NCI-H774 (cell line): ENCODE measurements at places on chromosomes 1 and 21.
A peak's percentile ranks its signal among the peaks of the same experiment; 100 is the strongest.

DNA sequence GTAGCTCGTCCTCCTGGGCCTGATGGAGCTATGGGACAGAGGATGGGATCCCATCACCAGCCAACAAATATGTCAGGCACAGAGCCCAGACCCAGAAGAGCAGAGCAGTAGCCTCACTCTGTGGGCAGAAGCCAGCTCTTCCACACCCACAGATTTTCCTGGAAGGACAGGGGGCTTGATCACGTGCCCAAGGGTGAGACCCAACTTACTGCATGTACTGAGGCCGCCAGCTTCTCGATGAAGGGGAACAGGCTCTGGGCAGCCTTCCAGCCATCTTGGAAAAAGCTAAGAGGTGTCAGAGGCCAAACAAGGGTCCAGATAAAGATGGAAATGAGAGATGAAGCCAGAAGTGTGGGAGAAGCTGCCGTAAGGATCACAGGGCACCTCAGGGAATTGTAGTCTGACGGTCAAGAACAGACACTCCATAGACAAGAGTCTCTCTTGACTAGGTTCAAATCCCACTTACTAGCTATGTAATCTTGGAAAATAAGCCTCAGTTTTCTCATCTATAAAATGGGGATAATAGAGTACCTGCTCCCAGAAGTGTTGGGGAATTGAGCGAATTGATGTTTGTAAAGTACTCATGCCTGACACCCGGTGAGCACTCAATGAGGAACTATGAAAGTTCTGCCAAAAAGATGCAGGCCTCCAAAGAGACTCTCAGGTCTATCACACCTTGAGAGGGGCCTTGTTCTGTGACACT is 17.0 kb upstream of the TCEA3 start:
- DNase-seq = no peak

- DNase-seq = no peak
Measured at GRCh38 chr1:173418107-173418985, 58.8 kb upstream of the PRDX6 start.

DNA sequence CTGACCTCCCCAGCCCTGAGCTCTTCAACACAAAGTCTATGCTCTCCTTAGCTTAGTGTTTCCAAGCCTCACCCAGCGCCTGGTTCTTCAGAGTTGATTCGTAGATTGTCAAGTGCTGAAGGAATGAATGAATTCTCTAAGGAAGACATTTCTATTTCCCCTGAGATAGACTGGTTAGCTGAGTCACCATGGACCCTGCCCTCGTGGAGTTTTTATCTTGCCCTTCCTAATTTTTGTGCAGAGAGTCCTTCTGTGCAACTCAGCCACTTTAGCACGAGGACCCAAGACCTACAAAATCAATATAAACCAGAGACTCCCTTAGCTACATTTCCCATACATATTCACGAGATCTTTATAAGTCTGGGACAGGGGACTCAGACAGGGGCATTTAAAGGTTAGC is 2.6 kb upstream of the CD244 start:
- no peak for DNase-seq

DNA sequence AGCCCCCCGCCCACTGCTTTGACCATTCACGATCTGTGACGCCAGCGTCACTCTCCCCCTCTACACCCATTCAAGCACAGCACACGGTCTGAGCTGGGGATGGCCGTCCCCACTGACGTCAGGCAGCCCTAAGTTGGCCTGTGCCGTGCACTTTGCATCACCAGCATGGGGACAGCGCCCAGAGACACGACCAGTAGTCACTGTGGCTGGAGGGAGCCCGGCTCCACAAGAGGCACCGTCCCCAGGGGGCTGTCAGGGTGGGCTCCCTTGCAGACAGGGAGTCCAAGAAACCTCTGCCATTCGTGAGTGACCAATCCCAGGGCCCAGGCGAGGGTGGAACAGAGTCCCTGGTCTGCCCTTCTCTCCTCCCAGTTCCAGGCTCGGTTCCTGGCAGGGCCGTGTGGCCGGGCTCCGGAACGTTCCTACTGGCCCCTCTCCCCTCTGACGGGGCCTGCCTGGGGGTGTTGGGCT is 2.3 kb downstream of the KRTAP10-8 start:
- no peak for DNase-seq

DNA sequence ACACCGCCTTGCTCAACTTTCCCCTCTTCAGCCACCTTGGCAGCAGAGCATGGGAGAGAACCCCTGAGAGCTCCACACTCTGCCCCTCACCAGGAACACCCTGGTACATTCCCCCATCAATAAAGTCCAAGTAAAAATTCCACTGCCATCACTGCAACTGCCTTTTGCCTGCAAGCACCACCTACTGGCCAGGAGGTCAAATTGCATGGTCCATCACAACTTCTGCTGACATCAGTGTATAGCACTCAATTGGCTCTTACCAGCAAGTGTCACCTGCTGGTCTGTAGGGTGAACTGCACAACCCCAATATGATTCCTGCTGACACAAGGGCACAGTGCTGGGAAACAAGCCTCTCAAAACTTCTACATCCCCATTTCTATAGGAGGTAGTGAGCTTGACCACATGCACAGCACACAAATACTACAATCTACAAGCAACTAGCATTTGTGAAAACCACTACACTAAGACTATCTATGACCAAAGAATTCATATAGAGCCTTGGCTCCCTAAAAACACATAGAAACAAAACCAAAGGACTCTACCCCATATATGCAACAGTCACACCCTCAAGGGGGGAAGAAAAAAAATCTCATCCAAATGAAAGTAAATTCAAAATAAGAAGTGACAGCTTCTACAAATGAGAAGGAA is 69.2 kb downstream of the FASLG start:
- DNase-seq = no peak

DNA sequence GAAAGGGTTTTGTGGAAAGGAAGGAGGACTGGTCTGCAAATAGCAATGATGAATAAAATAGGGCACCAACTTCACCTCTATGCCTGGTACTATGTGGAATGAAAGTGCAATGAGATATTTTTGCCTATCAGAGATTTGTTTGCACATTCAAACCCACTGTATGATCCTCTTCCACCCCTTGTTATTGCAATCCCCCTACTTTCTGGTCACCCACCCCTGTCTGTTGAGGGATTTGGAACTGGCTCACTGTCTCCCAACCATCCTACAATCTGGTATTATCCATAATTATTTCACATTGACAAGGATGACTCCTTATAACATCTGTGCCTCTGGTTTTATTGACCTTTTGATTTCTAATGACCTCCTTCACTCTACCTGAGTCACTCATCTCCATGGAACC is 42.4 kb downstream of the CD55 start:
- no peak for DNase-seq

GRCh38 chr1:101460739-101461138 is 223.9 kb downstream of the S1PR1 start:
- no peak for DNase-seq

GRCh38 chr1:48054232-48054631 is 57.0 kb upstream of the TRABD2B start:
- no peak for DNase-seq

DNA sequence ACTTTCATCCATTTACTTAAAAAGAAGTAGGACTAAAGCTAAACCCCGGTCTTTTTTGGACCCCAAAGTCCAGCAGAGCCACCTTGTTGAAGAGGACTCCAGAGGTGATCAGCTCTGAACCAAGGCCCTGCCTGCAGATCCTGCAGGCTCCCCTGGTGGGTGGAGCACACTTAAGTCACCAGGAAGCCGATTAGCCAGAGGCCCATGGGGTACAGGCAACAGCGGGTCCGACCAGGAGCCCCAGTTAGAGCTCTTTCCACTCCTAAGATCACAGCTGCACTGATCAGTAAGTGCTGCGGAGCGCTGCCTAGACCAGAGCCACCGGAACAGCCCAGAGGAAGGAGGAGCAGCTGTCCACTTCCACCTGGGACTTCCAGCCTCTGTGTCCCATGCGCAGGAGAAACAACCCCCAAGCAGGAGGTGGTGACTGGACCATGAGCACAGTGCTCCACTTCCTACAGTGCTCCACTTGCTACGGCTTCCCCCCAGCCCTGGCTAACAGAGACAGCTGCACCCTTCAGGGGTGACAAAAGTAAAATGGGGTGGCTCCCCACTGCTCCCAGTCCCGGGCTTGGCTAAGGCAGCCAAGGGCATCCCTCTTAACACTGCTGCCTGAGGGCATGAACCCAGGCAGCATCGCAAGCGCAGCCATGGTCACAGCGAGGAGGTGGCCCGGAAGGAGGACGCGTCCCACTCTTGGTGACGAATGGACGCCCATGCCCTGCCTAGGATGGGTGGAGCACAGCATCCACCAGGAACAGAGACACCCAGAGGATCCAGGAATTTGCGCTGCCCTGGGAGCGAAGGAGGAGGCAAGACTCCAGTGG is 58.0 kb downstream of the NPHP4 start:
- DNase-seq = no peak

GRCh38 chr21:27380303-27380702 is 413.4 kb upstream of the ADAMTS5 start:
- DNase-seq = no peak

DNA sequence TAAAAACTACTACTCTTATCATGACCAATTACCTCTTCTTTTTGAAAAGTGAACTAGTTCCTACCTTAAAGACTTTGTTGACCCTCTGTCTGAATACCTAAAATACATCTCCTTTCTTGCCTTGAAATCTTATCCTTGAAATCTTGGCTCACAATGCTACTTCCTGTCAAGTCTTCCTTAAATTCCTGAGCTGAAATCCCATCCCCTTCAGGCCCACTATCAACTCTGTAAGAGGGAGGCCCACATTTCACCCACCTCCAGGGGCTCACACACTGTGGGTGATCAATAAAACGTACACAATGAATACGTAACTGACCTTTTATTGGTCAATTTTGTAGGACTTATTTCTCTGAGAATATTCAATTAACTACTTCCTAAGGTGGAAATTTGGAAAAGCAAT is 88.0 kb downstream of the APP start:
- DNase-seq = no peak

DNA sequence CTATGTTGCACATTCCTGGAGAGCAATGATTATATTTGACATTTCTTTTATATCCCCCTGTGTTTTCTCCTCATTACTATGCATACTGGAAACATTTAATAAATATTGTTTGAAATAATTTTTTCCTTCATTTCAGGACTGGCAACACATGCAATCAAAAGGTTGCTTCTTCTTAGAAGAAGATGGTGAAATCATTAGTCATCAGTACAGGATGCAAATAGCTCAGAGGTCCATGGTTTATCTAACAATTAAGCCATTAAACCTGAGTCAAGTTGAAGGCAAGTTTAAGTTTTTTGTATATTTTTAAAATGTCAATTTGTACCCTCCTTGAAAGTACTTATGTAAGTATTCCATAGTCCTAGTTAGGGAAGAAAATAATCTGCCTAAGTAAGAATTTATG is 22.5 kb downstream of the EFCAB7 start:
- no peak for DNase-seq

- DNase-seq = no peak
Measured at GRCh38 chr21:41242238-41242829, 74.3 kb upstream of the FAM3B start.

GRCh38 chr1:117567435-117567834 is 38.4 kb upstream of the TENT5C start:
- no peak for DNase-seq

- DNase-seq = no peak
Measured at GRCh38 chr1:5645135-5645399, 347.2 kb downstream of the NPHP4 start.

DNA sequence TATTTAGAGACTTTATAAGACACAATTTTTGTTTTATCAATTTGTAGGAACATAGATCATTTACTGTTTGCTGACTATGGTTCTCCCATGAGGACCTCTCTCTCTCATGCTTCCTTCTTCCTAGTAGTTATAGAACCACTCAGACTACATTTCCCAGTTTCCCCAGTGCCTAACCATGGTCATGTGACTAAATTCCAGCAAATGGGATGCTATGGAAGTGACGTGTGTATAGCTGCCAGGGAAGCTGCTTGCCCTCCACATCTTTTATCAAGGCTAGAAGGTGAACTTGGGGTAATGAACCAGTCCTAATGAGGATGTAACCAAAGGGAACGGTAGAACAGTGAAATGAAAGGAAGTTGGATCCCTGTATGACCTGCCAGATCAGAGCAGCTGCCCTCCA is 184.0 kb downstream of the MIS18A start:
- DNase-seq = no peak

DNA sequence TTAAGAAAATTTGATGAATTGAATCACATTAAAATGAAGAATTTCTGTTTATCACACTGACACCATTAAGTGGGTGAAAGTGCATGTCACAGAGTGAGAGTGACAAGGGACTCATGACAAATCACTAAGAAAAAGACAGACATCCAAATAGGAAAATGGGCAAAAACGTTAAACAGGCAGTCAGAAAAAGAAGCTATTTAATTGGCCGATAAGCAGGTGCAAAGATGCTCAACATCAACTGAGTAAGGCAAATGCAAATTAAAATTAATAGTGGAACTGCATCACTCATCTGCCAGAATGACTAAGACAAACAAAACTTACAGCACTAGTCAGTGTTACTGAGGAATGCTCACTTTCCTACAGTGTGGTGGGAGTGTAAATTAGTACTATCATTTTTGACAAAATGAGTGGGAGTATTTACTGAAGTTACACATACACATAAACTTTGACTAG is 39.2 kb upstream of the RUNX1 start:
- no peak for DNase-seq

- peak; percentile 23 for DNase-seq
Measured at GRCh38 chr1:222243902-222244301, 304.0 kb downstream of the HHIPL2 start.

DNA sequence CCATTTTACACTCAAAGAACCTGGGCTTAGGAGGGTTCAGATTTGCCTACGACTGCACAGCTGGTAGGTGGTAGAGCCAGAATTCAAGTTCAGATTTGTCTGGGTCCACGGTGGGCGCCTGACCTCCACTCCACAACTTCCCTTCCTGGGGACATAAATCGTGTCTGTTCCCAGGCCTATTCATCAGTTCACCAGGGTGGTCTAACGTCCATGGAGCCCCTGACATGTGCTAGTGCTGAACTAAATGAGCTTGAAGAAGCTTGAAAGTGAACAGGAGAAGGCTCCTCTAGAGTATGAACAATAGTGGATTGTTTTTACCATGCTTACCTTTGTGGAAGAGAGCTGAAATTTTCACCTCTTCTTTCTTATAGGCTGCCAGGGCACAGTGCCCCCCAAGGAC is 32.5 kb upstream of the KIF1B start:
- DNase-seq = no peak

DNA sequence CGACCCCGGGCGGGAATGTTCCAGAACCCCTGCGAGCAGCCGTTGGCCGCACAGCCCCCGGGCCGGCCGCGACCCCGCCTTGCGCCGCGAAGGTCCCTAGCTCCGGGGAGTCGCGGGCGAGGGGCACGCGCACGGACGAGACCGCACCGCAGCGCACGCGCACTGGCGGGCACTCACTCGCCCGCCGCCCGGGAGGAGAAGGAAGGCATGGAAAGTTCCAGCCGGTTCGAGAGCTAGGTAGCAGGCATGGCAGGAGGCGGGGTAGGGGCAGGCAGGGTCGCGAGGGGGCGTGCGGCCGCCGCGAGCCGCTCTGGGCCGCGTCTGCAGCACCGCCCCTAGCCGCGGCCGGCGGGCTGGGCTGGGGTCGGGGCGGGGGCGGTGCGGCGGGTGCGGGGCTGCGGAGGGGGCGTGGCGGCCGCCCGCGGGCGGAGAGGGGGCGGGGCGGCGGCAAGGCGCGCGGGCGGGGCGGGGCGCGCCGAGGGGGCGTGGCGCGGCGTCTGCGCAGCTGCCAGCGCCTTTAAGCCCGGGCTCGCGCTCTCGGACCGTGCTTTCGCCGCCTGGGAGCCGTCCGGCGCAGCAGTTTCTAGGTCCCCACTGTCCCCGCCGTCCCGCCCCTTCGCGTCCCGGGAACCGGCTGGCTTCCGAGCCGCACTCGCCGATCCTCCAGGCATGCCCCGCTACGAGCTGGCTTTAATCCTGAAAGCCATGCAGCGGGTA is at the start of the genes MRPS6 and SLC5A3:
TSS of gene MRPS6 (plus strand) at position 547 of the 717 bp plus-strand sequence. CDS start at position 670, 123 bp downstream.
TSS of gene SLC5A3 (plus strand) at position 547 of the 717 bp plus-strand sequence. CDS start 21,621 bp downstream, outside the sequence.
- peak; percentile 82 for DNase-seq

- DNase-seq = no peak
Measured at GRCh38 chr1:201053155-201053860, 29.8 kb upstream of the KIF21B start.
